ENCODE measurements at places on chromosomes 2 and 18. TPM values are rescaled to one million over a fixed set of nuclear protein-coding genes. Genes with fewer than 3 reads are reported as not detected.

IL36RN gene
- total RNA-seq = not detected

- DNase-seq = no peak
Measured at GRCh38 chr2:165144315-165144714, 59.5 kb downstream of the SCN3A start.

GPR75 gene
- total RNA-seq = 1.2 TPM

DNA sequence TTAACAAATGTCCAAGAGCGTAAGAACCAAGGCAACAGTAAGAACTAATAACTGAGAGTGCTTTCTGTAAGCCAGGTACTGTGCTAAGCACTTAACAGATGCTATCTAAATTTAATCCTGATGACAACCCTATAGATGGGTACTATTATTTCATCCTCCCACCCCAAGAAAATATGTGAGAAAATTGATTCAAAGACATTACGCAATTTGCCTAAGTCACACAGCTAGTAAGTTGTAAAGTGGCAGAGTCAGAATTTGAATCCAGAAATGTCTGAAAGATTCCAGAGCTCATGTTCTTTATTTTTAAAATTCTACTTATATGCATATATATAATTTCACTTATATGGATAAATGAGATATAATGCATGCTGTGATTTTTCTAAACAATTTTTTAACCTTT lies 10.1 kb downstream of the LDAH start:
- no peak for DNase-seq

DNA sequence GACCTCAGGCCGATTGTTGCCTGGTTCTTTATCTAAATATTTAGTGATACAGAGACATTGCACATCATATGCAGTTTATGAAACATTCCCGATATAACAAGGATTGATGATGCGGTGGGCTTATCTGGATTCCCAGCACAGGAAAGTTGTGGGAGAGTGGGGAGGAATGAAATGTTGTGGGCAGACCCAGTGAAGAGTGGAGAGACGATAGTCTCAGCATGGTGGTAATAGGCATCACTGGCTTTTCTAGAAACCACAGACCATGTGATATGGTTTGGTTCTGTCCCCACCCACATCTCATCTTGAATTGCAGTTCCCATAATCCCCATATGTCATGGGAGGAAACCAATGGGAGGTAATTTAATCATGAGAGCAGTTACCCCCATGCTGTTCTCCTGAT lies 34.8 kb upstream of the RND3 start:
- no peak for DNase-seq

TBC1D8 gene
- 3.3 TPM for total RNA-seq

- no peak for DNase-seq
Measured at GRCh38 chr2:176177580-176178037, 10.9 kb upstream of the HOXD1 start.

ESCO1 gene
- total RNA-seq = 21.8 TPM

DNA sequence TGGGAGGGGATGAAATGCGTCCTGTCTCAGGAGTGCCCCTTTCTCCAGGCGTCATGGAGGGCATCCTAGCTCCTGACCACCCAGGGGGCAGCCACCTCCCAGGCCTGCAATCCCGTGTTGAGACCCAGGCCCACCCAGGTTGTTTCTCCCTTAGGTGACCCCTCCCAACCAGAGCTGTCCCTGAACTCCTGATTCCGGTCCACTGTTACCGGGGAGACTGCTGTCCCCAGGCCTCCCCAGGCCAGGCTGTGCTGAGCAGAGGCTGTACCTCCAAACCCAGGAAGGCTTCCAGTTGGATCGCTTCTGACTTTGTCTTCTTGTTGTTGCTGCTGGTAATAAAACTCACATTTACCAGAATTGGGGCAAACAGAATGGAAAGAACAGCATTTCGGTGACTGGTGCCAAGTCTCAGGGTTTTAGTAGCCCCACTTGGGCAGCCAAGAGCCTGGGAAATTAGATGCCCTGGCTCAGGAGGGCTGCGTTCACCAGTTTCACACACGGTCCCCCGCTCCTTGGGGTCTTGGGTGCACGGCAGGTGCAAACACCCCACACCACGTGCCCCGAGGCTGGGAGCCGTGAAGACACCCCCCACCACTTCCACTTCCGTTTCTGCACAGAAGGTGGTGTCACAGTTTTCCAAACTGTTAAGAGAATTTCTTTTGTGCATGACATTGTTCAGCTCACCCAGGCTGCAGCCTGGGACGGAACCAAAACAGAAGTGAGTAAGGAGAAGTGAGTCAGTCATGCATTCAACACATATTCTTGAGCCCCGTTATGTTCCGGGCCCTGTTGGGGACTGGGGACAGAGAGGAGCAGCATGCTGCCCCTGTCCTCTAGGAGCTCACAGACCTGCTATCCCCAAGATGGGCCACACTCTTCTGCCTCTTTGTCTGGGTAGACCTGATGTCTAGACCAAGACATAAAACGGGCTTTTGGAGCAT lies 29.4 kb downstream of the ITM2C start:
- DNase-seq = no peak

GRCh38 chr2:64594226-64594989 lies 59.3 kb downstream of the SERTAD2 start:
- no peak for DNase-seq

SERPINB11 gene
- total RNA-seq = not detected

PPP1R1C gene
- total RNA-seq = not detected

COX7A2L gene
- total RNA-seq = 113 TPM

DNAJC5G gene
- total RNA-seq = not detected

DNA sequence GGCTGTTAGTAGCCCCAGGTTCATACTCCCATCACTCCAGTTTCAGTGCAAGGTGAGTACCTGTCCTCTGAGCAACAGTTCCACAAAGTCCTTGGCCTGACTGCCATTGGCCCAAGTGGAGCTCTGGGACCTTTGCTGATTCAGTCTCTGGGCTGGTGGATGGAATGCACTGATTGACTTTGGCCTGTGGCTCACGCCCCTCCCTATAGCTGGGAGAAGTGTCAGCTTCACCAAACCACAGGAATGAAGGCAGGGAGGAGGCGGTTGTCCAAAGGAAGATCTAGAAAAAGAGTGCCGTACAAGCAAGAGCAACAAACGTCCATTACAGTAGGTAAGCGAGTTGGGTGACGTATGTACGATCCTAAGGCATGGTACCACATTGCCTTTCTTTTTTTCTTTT lies 34.0 kb downstream of the QPCT start:
- no peak for DNase-seq

C2orf76 gene
- 9.6 TPM for total RNA-seq

DNA sequence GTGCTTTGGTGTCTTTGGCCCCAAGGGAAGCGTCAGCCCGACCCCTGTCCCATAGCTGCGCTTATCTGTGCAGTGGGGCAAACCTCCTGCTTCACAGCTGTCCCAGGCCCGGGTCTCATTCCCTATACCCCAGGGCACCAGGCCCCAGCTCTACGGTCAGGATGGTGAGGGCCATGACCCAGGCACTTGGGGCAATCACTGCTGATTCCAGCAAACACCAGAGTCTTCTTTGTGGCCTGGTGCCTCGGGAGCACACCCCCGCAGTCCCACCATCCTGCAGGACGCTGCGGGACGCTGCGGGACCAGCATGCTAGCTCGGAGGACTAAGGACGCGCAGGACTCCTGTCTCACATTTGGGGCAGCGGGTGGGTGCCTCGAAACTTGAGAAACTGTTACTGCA lies 116.9 kb upstream of the HDAC4 start:
- DNase-seq = no peak

ADAM23 gene
- 0.54 TPM for total RNA-seq

DNA sequence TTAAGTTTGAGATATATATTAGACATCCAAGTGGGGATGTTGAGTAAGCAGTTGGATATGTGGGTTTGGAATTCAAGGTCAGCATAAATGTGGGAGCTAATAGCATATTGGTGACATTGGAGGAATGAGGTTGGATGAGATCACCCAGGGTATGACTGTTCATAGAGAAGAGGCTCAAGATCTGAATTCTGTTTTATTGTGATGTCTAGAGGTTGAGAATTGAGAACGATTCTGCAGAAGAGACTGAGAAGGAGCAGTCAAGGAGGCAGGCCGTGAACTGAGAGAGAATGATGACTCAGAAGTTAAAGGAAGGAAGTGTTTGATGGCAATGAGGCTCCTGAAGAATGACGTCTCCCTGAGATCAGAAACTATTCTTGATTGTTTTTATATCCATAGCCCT lies 5.9 kb downstream of the SERPINB11 start:
- no peak for DNase-seq

OR6B3 gene
- not detected for total RNA-seq

UGT1A1 gene
- total RNA-seq = not detected

GRCh38 chr2:15675456-15676195 lies 84.0 kb downstream of the DDX1 start:
- DNase-seq = no peak

DNA sequence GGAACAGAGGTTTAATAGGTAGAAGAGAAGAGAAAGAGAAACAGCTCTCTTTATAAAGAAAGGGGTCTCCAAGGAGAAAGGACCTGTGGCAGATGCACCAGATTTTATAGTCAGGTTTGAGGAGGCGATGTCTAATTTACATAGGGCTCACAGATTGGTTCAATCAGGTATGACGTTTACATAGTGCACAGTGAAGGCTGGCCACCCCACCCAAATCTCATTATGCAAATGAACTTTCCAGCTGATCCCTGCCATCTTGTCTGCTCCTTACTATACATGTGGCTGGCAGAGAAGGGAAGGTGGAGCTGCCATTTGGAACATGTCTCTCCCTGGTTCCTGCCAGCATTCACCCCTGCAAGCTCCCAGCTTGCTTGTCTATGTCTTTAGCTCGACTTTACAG lies 557.8 kb downstream of the SUCLG1 start:
- no peak for DNase-seq

KCNJ13 gene
- not detected for total RNA-seq

DNA sequence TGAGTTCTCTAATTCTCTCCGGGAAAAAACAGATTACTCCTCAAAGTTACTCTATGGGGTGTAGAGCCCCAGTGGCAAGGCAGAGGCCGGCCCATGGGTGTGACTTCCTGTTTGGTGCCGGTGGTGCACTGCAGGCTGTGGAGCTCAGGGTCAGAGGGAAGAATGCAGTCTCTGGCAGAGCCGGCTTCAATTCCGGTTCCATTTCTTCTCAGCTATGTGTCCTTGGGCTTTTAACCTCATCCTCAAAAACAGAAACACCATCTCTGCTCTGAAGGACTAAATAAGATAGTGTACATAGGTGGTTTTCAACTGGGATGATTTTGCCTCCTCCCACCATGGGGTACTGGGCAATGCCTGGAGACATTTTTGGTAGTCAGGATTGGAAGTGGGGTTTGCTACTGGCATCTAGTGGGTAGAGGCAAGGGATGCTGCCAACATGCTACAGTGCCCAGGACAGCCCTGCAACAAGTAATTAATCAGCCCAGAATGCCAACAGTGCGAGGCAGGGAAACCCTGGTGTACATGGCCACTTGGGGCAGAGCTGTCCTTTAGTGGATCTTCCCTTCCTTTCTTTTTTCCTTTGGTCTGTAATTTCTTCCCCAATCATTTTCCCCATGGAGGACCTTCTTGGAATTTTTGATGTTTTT lies 81.2 kb downstream of the INSIG2 start:
- DNase-seq = peak; percentile 47

FAM210A gene
- 64.2 TPM for total RNA-seq

- peak; percentile 28 for DNase-seq
Measured at GRCh38 chr2:11746807-11747459, 501 bp downstream of the LPIN1 start.

GRCh38 chr2:129766374-129766993 lies 213.0 kb upstream of the RAB6C start:
- no peak for DNase-seq

GRCh38 chr18:57696271-57696670 lies 74.6 kb upstream of the NARS1 start:
- DNase-seq = no peak

GRCh38 chr2:114346658-114347057 lies 95.8 kb upstream of the DPP10 start:
- DNase-seq = no peak

DAPL1 gene
- total RNA-seq = not detected

DNA sequence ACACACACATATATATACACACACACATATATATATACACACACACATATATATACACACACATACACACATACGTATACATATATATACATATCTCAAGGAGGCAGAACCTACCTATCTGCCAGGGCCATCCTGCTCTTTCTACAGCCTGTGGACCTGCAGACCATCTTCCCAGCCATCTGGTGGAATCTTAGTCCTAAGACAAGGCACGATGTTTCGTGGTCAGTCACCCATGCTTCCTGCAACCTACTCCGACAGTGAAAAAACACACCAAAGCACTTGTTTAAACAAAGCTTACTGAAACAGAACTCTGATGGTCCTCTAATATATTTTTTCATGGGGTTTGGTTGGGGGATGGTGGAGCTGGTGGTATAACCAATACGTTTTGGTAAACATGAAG lies 164.2 kb upstream of the ZNF521 start:
- no peak for DNase-seq

DNA sequence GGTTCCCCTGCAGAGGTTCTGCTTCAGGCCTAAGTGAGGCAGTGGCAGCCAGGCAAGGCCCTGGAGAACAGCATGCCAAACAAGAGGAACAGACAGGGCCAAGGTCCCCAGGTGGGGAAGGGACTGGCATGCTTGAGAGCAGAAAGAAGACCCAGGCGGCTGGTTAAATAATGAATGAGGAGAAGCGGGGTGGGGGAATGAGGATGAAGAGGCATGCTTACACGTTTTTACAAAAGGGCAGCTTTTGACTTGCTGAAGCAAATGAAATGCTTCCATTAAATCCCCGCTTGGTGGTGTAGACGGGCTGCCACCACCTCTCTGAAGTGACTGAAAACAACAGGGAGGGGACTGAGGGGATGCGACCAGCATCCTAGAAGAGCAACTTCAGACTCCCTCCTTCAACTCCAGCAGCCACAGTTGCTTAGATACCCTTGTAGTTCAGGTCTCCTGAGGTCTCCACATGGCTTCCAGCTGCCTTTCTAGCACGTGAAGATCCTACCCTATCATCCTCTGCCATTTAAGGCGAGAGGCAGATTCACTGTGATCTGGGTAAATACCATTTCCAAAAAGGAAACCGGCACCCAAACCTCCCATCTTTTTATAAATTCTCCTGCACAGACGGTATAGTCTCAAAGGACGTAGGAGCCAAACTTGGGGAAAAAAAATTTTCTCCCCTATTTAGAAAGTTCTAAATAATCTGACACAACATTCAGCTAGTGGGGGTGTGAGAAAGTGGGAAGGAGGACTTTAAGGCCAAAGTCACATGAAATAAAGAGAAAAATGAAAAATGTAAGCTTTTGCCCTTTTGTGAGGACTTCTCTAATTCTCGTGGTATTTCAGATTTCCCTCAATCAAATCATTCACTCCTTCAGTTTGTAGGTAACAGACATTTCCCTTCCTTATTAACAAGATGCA lies 65.6 kb downstream of the CACNB4 start:
- no peak for DNase-seq

Measured in activated CD8-positive, alpha-beta T cell treated with anti-CD3 and anti-CD28 coated beads for 36 hours (primary cell).